ENCODE measurements at places on chromosomes 3 and 15.

GRCh38 chr3:81299481-81299880 lies 462.0 kb downstream of the GBE1 start:
- DNase-seq: no peak

DNA sequence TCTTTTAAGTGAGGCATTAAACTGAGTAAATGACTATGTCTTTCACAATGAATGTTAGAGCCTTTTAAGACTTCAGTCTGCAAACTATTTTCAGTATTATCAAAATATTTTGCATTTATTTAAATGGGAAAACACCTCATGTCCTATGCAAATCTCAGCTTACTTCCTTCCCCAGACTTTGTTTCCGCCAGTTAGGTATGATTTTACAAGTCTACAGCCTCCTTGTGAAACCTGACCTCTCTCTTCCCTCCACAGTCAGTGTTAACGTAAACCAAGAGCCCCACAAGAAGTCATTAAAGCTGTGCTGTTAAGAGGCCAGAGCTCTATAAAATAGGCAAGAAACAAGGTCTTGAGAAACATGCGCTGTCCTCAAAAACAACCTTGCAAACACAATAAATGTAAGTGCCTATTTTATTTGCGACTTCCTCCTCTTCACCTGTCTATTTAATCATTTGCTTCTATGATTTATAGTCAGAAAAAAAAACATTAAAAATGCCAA lies 48.3 kb downstream of the PRTG start:
- DNase-seq: no peak

DNA sequence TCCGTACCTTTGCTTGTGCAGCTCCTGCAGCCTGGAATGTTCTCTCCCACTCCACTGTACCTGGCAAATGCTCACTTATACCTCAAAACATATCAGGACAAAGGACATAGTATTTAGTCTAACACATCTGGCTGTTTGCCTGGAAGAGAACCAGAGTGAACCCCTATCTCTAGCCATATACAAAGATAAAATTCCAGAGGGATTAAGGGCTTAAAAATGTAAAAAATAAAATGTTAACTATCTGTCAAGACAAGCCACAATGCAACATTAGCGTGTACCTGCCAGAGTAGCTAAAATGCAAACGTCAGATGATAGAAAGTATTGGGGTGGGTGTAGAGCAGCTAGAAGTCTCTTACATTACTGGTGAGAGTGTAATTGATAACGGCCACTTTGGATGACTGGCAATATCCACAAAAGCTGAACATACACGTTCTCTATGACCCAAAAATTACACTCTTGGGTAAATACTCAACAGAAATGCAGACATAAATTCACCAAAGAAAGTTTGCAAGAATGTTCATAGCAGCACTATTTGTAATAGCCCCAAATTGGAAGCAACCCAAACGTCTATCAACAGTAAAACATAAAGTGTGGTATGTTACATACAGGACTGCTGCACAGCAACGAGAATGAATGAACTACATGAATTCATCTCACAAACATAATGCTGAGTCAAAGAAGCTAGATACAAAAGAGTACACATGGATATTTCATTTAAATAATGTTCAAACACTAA lies 18.2 kb upstream of the ADPGK start:
- no peak for DNase-seq

DNA sequence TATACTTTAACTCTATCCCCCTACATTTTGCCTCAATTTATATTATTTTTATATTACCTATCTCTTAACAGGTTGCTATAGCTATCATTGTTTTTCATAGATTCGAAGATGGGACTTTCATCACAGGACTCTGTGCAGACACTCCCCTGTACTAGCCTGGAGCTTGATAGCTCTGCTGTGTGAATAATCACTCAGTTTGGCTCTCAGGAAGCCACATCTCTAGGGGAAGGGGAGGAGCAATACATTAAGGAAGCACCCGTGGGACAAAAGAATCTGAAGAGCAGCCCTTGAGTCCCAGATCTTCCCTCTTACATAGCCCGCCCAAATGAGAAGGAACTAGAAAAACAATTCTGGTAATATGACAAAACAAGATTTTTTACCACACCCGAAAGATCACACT lies 114.3 kb upstream of the FXR1 start:
- no peak for DNase-seq

- no peak for DNase-seq
Measured at GRCh38 chr15:80594091-80594889, 100.8 kb upstream of the ABHD17C start.

- DNase-seq: no peak
Measured at GRCh38 chr15:78223396-78224022, 10.9 kb downstream of the ACSBG1 start.

- no peak for DNase-seq
Measured at GRCh38 chr3:32421991-32422859, 30.6 kb downstream of the CMTM7 start.

GRCh38 chr15:35673093-35673684 lies 127.2 kb upstream of the DPH6 start:
- no peak for DNase-seq

- no peak for DNase-seq
Measured at GRCh38 chr15:45943240-45943639, 308.4 kb downstream of the SQOR start.

GRCh38 chr15:49528289-49528688 lies 92.3 kb downstream of the FAM227B start:
- no peak for DNase-seq

GRCh38 chr3:83873550-83873949 lies 1085.2 kb upstream of the CADM2 start:
- DNase-seq: no peak

DNA sequence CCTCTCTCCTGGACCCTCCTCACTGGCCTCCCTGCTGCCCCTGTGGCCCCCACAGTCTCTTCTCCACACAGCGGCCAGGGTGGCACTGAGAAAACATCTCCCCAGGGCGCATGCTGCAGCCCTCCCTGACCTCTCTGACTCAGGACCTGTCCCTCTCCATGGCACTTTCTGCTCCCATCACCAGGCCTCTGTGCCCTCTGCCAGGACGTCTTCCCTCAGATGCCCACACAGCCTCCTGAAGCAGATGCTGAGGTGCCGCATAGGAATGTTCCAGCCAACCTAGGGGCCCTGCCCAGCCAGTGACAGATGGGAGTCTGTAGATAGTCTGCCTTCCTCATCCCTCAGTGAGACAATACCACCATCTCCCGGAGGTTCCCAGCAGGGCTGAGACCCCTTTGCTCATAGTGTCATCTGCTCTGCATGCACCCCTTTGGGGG lies 8.7 kb downstream of the MYL3 start:
- DNase-seq: no peak

DNA sequence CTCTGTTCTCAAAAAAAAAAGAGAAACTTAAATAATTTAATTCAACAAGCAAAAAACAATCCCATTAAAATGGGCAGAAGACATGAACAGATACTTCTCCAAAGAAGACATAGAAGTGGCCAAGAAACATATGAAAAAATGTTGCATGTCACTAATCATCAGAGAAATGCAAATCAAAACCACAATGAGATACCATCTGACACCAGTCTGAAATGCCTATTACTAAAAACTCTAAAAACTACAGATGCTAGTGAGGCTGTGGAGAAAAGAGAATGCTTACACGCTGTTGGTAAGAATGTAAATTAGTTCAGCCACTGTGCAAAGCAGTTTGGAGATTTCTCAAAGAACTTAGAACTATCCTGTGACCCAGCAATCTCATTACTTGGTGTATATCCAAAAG lies 382.9 kb downstream of the OTOL1 start:
- DNase-seq: no peak

- DNase-seq: no peak
Measured at GRCh38 chr3:193378706-193379105, at the start of gene ATP13A5. Gene ATP13A5, minus strand, starts transcription at chr3:193378753. Its CDS starts 28 bp downstream, at chr3:193378725.

DNA sequence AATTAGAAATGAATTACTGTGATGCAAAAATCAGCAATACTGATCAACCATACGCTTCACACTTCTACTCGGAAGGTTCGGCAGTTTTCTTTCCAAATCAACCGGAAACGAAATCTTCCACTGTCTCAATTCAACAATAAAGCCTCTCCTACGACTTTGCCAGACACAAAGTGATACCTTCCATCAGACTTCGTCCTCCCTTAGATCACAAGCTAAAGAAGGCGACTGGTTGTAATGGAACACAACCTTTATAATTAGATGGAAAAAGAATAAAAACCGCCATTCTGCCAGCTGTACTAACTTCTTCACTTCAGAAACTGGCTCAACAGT lies 618 bp downstream of the PARL start:
- DNase-seq: no peak

DNA sequence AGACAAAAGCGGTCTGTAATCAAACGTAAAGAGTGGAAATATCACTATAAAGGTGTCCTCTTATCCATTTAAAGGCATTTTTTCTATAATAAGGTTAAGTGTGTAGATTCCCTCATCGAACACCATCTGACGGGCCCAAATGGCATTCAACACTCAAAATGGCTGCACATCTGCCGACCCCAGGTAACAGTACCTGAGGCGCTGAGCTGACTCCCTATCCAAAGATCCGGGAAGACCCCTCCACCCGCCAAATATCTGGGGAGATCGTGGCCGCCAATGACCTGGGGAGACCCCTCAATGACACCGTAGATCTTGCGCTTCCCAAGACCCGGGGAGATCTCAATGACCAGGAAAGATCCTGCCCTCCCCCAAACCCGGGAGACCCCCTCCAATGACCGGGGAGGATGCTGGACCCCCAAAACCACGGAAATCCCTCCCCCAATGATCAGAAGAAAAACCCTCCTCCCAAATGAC lies 476 bp downstream of the IP6K2 start:
- no peak for DNase-seq

GRCh38 chr15:59436774-59437141 lies 1.2 kb upstream of the FAM81A start:
- no peak for DNase-seq

GRCh38 chr15:92576597-92577200 lies 78.9 kb downstream of the FAM174B start:
- no peak for DNase-seq

- no peak for DNase-seq
Measured at GRCh38 chr15:90819390-90819789, 49.0 kb upstream of the FURIN start.

DNA sequence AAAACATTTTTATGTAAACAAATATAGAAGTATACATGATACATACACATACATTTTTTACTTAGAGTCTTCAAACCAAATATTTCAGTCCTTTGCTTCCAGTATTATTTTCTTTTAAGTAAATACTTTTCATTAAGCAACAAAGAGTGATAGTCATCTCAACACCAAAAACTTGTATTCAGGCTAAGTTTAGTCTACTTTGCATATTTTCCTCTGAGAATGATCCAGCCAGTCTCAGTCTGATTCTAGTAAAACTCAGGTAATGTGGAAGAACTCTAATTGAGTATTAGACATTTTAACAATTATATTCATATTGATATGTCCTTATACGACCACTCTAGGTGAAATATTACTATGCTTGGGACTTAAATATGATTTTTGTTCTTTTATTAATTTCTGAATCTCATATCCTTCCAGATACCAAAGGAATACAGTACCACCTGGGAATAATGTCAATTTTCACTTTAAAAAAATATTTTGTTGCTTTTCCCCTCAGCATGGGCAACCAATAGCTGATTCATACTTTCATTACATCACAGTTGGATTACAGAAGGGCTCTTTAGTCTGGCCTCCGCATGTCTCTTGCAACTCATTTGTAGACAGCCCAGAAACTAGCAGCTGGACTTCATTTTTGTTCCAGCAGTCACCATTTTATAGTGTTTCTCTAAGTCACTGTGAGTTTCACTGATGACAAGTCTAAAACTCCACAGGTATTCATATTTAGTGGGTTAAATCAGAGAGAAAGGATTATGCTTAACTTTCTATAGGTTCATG lies 390.4 kb downstream of the ZBTB20 start:
- DNase-seq: no peak

GRCh38 chr3:190621927-190622326 lies 108.0 kb downstream of the IL1RAP start:
- DNase-seq: no peak

DNA sequence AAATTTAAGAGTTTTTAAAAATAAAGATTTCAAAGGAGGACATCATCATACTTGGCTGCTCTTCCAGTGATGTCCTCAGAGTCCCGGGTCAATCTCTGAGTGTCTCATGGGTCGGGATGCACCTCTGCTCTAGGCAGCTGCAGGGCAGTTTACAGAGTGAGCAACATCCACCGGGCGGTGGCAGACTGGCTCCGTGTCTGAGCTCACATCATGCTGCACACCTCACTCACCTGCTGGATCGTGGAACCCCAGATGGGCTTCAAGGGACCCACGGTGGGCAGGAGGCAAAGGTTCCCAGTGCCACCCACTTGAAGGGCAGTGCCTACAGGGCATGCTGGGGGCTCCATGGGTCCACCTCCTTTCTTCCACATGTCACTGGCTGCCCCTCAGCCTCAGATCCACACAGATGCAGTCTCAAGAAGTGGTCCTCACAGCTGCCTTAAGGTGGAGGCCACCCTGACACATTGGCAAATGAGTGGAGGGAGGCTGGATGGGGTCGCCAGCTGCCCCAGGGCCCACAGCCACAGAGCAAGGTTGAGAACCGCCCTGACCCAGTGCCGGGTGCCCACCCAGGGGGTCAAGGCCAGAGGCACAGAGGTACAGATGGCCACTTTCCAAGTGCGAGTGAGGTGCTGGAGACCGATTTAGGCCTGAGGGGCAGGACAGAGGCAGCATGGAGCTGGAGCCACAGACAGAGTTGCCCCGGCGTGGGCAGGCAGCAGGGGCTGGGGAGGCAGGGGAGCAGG lies 25.2 kb downstream of the CYFIP1 start:
- no peak for DNase-seq

- no peak for DNase-seq
Measured at GRCh38 chr3:183475016-183475763, 46.8 kb upstream of the MCF2L2 start.

- DNase-seq: no peak
Measured at GRCh38 chr15:101310508-101310907, 15.5 kb upstream of the SNRPA1 start.

Data from activated T-cell treated with anti-CD3 and anti-CD28 coated beads, Interleukin-2, amount 50 U/mL, for 4 hours (primary cell).